NCI-H1930 (cell line): ENCODE measurements at places on chromosomes 2 and 18.

GRCh38 chr2:236221798-236222197 is 42.4 kb downstream of the ASB18 start:
- DNase-seq: no peak

- no peak for DNase-seq
Observed at GRCh38 chr2:126963390-126963789, 64.7 kb downstream of the TEX51 start.

GRCh38 chr2:25309402-25309801 is 32.3 kb downstream of the DNMT3A start:
- DNase-seq: peak; percentile 7

GRCh38 chr18:60556326-60556725 is 183.8 kb upstream of the MC4R start:
- DNase-seq: no peak

- DNase-seq: no peak
Observed at GRCh38 chr2:43443282-43443681, 152.6 kb downstream of the THADA start.

DNA sequence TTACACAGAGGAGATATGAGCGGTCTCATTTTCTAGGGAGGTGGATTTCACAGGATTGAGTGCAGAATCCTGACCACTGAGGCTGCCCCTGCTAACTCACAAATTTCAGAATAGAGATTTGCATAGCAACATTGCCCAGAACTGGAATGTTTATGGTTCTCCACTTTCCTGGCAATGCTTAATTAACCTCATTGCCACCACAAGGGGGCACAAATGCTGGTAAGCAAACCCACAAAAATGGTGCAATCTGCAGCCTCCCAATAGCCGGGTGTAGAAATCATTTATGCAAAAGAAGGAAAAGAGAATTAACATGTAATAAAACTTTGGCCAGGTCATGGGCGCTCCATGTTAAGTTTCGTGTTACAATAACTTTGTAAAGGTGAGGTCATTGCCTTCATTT is 112.4 kb downstream of the CYRIA start:
- no peak for DNase-seq

DNA sequence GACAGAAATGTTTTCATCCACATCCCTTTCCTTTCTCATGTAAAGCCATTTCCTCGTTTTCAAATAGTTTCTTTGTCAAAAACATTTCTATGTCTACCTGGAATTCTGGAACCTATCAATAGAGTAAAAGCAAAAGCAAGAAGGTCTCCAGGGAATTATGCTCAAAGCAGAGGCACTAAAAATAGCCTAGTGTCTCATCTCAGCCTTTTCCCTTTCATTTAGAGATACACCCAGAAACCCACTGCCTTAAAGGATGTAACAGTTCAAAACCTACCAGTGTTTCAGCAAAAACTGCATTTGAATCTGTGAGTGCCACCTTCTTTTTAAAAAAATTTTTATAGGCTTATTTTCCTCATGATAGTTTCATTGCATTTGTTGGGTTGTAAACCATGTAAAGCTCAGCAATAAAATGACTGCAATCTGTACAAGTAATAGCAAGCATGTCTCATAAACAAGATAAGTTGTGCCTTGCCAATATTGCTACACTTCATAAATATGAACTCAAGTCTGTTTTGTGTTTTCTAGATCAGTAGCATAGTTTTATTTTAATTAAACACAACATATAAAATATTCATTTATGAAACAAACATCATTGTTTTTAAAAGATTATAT is 927.3 kb upstream of the ACVR2A start:
- DNase-seq: no peak

GRCh38 chr2:222608081-222608480 is 47.8 kb downstream of the FARSB start:
- no peak for DNase-seq

DNA sequence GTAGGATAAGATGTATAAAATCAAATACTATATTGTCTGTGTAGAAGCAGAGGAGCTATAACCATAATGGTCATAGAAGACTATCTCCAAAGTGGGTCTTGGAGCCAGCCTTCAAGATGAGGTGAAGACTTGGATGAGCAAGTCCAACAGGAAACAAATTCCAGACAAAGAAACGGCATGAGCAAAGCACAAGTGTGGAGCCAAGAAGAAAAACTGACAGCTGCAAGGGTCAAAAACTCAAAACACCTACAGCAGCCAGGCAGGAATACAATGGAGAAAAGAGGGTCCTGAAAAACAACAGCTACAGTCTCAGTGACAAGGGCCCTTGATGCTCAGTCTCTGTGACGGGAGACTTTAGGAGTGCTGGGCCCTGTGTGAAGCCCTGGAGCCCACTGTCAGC is 102.4 kb downstream of the STK39 start:
- no peak for DNase-seq

DNA sequence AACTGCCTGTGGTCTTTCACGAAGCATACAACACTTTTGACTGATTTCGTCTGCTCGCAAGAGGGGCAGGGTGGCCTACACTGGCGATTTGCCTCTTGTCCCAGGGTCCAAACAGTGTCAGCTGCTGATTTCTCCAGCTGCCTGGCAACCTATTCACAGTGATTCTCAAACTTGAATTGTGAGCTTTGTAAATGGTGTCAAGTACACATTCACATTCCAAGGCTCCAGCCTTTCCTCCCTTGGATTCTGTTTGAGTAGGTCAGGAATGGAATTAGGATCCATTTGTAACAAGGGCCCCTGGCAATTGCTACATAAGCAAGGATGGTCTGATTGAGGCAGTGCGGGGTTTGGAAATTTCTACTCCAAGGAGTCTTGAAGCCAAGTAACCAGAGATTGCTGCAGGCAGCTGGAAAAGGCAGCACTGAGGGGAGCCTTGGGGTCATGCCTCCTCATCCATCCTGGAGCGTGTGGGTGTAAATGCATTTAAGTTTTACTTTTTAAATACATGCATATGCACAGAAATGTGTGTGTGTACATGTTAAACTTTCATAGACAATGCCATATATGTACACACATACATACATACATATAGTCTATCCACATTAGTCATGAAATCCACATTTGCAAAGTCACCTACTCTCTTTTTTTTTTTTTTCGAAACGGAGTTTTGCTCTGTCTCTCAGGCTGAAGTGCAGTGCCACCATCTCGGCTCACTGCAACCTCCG is 86.8 kb upstream of the UXS1 start:
- DNase-seq: no peak

GRCh38 chr2:186882511-186883071 is 33.6 kb upstream of the ZSWIM2 start:
- DNase-seq: no peak

- DNase-seq: no peak
Observed at GRCh38 chr2:71629771-71630453, 176.6 kb downstream of the DYSF start.

GRCh38 chr18:80086281-80086680 is 22.8 kb upstream of the ADNP2 start:
- no peak for DNase-seq

DNA sequence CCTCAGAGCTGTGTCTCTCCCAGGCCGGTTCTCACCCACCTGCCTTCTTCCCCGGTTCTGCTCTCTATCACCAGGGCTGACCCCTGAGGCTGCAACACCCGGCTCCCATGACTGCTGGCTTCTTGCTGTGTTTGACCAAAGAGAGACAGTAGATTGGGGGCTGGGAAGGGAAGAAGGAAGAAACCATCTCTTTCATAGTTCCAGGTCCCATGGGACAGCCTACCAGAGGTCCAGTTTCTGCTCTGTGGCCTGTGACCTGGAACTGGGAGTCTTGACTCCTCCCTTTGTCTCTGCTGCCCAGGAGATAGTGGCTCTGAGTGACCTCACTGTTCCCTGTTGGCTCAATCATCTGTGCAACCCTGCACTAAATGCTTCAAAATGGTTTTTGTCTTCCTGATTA is 38.1 kb downstream of the ALPK2 start:
- DNase-seq: no peak

DNA sequence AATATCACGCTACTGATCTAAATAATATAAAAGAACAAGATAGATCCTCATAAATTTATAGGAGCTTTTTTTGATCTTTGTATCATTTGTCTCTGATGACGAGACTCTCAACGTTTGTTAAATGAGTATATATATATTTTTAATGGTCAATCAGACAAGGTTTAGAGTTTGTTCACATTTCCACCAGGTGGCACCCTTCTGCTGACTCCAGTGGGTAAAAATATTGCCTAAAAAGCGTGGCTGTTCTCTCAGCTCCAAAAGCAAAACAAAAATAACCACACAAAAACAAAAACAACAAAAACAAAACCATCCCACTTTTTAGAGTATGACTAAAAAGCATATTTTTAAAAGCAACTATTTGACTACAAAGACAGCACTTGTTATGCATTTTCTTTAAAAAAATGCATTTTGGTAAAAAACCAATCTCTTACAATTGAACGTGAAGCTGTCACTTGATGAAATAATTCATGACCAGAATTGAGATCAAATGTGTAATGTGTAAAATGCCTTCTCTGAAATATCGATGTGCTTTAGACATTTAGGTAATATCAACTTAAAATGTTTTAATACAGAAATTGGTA is 723.2 kb downstream of the DPP10 start:
- peak; percentile 3 for DNase-seq

- no peak for DNase-seq
Observed at GRCh38 chr2:59000796-59001195, 759.7 kb upstream of the FANCL start.

DNA sequence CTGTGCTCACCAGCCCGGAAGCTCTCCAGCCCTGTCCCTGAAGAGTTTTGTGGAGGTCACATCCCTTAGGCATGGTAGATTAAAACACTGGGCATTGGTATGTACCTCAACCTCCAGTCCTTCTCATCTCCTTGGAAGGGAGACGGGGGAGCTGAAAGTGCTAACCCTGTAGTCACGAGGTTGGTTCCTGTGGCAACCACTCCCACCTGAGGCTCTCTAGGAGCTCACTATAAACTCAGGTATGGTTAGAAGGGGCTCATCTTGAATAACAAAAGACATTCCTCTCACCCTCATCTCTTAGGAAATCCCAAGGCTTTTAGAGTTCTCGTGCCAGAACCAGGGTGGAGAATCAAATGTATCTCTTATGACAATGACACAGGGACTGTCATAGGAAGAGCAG is 43.0 kb upstream of the MGAT4A start:
- DNase-seq: no peak

GRCh38 chr18:76544511-76545345 is 49.7 kb upstream of the ZNF516 start:
- DNase-seq: no peak

- no peak for DNase-seq
Observed at GRCh38 chr2:106192752-106193689, 1.1 kb downstream of the UXS1 start.
